ENCODE measurements at places on chromosomes 5 and 9.

- DNase-seq = peak; percentile 28
Measured at GRCh38 chr5:123371575-123372179, 51.5 kb downstream of the CEP120 start.

- no peak for DNase-seq
Measured at GRCh38 chr9:72228282-72228681, 79.0 kb downstream of the GDA start.

- peak; percentile 70 for DNase-seq
Measured at GRCh38 chr5:88666761-88667495, 216.1 kb downstream of the MEF2C start.

DNA sequence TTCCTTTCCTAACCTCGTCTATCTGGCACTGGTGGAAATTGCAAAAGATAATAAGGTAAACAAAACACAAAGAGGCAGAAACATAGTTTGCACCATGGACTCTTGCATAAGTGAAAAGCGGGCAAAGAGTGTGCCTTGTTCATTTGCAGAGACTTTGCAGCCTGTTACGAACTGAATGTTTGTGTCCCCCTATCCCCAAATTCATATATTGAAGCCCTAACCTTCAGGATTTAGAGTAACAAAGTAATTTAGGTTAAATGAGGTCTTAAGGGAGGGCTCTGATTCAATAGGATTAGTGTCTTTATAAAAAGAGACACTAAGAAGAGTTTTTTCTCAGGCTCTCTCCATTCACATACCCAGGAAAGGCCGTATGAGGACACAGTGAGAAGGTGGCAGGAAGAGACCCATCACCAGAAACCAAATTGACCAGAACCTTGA lies 52.1 kb upstream of the FAM169A start:
- DNase-seq = no peak

- DNase-seq = no peak
Measured at GRCh38 chr5:82735160-82735789, 341.9 kb downstream of the TMEM167A start.

GRCh38 chr9:98978231-98978681 lies 34.5 kb downstream of the COL15A1 start:
- DNase-seq = no peak

DNA sequence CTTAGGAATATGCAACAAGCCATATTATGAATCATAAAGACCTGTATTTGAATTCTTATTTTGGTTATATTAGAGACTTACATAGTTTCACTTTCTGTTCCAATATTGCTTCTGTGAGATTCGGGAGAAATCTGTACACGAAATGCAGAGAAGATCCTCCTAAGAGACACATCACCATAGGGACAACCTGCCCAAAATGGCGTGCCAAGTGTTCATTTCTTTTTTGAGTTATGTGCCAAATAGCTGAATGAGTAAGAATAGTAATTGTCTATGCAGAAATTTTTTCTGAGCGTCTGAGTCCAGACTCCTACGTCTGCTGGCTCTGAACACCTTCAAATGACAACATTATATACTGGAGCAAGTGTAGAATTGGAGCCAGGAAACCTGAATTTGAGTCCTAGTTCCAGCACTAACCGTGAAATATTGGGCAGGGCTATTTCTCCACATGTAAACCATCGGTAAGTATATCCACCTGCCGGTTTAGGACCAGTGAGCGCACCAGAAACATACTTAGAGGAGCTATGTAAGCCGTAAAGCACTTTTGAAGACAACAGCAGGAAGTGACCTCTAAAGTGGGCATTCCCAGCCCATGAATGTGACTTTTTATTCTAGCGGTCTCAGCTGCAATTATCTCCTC lies 163.9 kb upstream of the DMRT1 start:
- DNase-seq = peak; percentile 58

DNA sequence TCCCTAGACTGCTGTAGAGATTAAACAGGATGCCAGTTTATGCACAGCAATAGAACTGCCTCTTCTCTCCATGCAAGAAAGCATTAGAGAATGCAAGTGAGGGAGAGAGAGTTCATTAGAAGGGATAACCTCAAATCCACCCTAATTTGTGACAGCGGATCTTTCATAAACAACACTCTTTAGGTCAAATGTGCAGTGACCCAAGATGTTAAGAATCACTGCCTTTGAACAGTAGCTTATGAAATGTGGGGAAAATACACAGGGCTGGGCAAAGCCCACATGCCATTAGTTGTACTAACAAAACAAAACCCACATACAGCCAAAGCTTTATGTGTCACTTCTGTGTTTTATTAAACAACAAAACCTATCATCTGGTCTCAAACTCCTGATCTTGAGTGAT lies 36.2 kb upstream of the POU4F3 start:
- no peak for DNase-seq

- peak; percentile 99 for DNase-seq
Measured at GRCh38 chr5:160165137-160166068, 46.2 kb upstream of the PWWP2A start.

DNA sequence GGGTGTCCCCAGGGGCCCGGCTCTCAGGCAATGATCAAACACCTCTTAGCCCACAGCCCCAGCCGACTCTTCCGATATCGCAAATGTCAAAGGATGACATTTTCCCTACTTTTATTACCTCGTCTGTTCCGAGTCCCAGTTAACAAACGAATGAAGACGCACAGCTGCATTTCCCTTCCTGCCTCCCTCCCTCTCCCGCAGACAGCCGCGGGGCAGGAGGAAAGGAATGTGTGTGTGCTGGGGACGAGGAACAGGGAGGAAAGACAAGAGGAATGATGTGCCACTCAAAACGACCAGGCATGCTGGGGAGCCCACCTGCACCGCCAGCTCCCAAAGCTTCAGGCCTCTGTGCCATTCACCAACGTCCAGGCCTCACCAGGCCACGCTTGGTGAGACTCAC lies 125.9 kb upstream of the SARDH start:
- DNase-seq = no peak

- no peak for DNase-seq
Measured at GRCh38 chr9:1839909-1840308, 175.2 kb upstream of the SMARCA2 start.

DNA sequence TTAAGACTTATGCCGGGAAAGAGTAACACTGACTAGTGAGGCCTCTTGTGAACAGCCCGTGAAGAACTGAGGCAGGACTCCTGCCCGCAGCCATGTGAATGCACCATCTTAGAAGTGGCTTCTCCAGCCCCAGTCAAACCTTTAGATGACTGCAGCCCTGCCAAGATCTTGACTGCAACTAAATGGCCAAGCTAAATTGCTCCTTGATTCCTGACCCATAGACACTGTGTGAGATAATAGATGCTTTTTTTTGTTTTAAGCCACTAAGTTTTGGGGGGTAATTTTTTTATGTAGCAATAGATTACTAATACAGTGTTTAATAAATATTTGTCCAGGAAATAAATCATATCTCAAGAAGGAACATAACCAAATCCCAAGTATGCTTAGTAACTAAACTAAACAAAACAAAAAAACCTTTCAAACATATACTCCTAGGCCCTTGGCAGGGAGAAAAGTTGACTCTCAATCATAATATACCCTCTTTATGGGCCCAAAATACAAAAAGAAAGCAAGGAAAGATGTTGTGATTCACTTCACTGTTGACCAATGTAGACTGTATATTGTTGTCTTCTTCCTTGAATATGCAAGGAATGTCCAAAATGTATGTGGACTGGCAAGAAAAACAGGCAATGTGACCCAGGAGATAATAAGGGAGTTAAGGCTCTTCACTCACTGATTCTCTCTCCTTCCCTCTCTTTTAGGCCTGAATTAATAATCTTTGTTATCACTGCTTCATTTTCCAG lies 79.7 kb upstream of the ZNF366 start:
- no peak for DNase-seq

GRCh38 chr5:69368458-69369339 lies 621 bp downstream of the AK6 start:
- DNase-seq = peak; percentile 32

DNA sequence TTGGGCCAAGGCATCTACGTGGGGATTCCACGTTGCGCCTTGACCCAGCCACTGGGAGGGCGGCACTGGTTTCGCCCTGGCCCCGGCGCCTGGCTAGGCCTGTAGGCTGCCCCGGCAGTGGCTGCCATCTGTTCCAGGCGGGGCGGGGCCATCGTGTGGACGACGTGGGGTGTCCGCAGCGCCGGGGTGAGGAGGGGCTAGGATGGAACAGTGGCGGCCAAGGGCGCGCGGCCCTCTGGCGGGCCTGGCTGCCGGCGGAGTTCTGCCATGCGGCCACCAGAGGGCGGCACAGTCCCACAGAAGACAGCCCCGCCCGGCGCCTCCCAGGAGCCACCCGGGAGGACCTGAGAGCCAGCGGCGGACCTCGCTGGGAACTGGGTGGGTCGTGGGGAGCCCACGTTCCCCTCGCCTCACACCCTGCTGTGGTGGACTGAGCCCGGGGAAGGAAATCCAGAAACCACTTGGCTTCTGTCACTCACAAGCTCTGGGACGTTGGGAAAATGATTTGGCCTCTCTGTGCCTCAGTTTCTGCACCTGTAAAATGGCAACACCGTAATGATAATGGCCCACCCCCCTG lies 22.6 kb upstream of the RAPGEF1 start:
- peak; percentile 42 for DNase-seq

GRCh38 chr5:106521701-106522100 lies 1149.0 kb downstream of the EFNA5 start:
- DNase-seq = peak; percentile 85

DNA sequence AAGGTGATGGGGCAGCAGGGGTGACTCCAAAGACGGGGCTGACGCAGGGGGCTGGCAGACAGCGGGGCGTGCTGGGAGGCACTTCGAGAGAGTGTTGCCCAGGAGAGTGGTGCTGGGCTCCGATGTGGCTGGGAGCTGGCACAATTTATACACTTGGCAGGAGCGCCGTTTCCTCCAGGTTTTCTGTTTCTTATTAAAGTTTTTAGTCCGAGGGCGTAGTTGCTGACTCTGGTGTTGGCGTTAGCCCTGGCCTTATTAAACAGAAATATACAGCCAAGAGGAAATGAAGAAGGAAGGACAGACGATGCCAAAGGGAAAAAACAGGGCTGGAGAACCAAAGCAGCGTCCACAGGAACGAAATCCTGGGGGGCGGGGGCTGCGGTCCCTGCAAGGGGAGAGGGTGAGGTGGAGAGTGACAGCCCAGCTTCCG lies 139.6 kb upstream of the PHYKPL start:
- peak; percentile 27 for DNase-seq

DNA sequence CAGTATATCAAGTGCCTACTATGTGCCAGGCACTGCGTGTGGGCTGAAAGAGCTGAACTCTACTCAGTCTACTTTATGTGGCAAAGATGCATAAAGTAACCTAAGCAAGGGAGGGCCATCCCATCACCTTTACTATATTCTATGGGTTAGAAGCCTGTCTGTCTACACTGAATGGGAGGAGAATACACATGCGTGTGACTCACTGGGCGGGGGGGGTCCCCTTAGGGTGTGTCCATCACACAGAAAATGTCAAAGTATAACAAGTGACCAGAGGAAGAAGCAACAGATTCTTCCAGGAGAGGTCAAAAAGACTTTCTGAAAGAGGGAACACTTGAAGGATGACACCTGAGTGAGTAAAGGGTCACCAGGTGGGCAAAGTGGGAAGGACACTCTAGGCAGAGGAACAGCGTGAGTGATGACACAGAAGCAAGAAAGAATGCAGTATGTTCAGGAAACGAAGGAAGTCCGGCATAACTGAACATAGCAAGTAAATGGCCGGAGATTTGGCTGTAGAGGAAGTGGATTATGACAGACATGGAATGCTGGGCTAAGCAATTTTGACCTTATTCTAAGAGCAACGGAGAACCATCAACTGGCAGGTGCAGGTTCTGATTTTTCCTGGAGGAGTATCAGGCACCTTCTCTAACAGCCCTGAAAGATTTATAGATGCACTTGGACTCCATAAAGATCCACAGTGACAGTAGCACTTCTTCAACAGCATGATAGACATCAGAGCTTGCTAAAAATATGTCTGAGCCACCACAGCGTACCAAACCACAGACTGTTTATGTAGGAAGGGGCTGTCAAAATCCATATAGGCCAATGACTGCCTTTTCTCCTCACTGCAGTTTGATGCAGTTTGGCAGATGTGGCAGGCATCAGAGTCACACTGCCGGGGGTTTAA lies 8.0 kb upstream of the WHRN start:
- no peak for DNase-seq

GRCh38 chr9:137013571-137013940 lies 14.5 kb downstream of the ABCA2 start:
- DNase-seq = no peak

DNA sequence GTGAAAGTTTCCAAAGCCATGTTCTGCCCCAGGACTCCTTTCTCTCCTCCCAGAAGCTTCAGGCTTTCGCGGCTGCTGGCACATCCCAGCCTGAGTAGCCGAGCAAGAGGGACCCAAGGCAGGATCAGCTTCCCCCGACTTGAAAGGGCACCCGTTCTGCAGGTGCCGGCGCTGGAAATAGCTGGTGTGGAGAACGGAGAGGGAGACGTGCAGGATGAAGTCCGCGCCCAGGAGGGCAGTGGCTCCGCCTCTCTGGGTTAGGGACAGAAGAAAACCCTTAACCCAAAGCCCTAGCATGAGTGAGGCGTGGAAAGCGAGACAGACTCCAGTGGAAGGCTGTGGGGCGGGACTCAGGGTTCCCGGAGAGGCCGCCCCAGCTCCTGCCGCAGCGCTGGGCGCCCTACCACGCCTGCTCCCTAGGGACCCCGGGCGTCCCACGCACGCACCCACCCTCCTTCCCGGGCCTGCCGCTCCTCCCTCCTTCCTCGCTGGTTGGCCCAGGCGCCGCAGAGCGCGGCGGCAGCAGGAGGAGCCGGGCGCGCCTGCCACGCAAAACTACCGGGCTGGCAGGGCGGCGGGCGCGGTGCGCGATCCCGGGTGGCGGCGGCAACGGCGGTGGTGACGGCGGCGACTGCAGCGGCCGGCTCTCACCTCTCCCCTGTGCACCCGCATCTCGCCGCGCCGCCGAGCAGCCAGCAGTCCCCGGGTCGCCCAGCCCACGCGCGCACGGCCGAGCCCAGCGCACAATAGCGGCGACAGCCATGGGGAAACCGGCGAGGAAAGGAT lies at the start of gene SLC1A1:
TSS of gene SLC1A1 (plus strand) at position 550 of the 786 bp plus-strand sequence. CDS start at position 762, 212 bp downstream.
- peak; percentile 20 for DNase-seq

GRCh38 chr5:94855543-94855942 lies 237.1 kb downstream of the SLF1 start:
- no peak for DNase-seq

GRCh38 chr9:137870432-137870831 lies 7.2 kb upstream of the CACNA1B start:
- DNase-seq = no peak

DNA sequence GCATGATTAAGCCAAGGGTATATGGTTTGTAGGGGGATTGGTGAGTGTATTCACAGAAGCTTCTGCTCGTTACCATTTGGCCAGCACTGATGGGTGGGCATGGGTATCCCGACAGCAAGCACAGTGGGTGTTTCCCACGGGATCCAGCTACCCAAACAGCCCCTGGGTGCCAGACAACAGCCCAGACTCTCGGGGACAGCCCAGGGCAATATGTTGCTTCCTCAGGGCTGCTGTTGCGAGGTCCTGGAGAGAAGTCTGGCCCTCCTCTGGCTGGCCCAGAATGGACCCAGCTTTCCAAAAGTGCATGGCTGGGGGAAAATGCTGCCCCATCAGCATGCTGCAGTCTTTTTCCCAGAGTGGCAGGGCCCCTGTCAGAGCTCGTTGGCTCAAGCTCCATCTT lies 247.0 kb downstream of the IRX1 start:
- no peak for DNase-seq

- no peak for DNase-seq
Measured at GRCh38 chr9:14868772-14869583, 41.2 kb downstream of the FREM1 start.
